ENCODE measurements at places on chromosomes 1 and 21. TPM values are rescaled to one million over a fixed set of nuclear protein-coding genes. Genes with fewer than 3 reads are reported as not detected.

The FCRL2 gene
- total RNA-seq, result not detected

The MYOG gene
- not detected for total RNA-seq

The CYP4A11 gene
- total RNA-seq, result 501 TPM

The RGS8 gene
- total RNA-seq, result not detected

The PRR9 gene
- not detected for total RNA-seq

The PDPN gene
- 0.33 TPM for total RNA-seq

The MTARC2 gene
- total RNA-seq, result 129 TPM

The HFM1 gene
- total RNA-seq, result 0.35 TPM

The MNDA gene
- 0.53 TPM for total RNA-seq

The TCHH gene
- 0.08 TPM for total RNA-seq

GRCh38 chr21:43739621-43740435, 20.9 kb downstream of the PDXK start:
- DNase-seq, result no peak

DNA sequence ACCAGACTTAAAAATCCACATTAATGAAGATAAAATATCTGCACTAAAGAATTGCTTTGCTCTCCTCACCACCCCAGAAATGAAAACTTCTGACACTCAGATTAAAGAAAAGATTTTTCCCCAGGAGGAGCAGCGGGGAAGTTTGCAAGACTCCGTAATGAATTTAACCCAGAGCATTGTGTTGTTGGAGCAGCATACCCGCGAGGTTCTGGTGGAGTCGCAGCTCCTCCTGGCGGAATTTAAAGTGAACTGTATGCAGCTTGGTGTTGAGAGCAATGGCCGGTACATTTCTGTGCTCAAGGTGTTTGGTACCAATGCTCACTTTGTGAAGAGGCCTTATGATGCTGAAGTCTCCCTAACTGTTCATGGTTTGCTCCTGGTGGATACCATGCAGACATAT, 46.4 kb downstream of the VPS13D start:
- no peak for DNase-seq

DNA sequence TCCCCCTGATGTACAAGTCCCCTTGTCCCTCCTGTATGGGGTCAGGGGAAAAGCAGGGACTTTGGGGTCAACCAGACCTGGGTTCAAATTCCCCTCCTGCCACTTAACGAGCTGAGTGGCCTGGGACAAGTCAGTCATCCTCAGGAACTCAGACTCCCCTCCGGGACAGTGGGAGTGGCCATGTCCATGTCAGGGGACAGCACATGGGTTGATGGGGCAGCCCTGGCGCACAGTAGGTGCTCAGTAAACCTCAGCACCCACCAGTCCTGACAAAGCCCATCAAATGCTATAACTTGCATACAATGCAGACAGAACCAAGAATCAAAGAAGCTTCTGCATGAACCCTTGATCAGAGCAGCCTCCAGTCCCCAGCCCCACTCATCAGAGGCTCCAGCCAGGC, 30.0 kb downstream of the MATN1 start:
- DNase-seq, result no peak

DNA sequence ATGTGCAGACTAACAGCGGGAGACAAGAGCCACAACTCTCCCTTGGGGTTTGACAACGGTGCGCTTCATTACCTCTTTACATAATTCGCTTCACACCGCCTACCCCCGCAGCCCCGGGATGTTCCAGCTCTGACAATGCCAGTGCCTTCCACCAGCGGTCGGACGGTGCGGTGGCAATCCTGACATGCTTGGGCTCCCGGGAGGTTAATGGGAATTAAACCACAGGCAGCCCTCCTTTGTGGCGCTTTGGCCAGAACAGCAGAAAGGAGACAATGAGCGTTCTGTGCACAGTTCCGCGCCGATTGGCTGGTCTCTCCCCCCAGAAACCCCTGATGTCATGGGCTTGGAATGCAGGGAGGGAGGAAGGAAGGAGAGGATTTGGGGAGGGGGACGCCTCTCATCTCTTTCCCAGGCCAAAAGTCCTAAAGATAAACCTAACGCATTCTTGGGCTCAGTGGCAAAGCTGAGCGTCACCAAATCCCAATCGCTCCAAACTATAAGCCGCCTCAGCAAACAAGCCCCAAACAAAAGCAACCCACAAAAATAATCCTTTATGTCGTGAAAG, 1.3 kb downstream of the CNN3 start:
- DNase-seq, result peak; percentile 62

GRCh38 chr21:38303300-38303699, 46.5 kb downstream of the KCNJ15 start:
- no peak for DNase-seq

DNA sequence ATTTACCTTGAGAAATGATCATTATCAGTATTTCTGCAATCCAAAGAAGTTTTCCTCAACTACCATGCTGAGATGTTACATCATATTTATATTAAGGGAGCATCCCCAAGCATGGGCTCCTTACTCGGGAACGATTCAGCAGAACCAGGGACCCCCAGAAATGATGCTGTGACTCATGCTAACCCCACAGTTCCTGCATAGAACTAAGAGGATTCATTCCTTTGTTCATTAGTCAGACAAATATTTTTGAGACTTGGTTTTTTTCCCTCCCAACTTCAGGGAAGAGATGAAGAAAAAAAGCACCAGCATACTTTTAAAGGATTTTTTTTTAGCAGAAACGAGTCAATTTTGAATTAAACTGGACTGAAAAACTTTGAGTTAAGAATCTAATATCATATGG, 49.2 kb upstream of the COL24A1 start:
- no peak for DNase-seq

GRCh38 chr1:9321480-9321849, 28.8 kb downstream of the SPSB1 start:
- no peak for DNase-seq

DNA sequence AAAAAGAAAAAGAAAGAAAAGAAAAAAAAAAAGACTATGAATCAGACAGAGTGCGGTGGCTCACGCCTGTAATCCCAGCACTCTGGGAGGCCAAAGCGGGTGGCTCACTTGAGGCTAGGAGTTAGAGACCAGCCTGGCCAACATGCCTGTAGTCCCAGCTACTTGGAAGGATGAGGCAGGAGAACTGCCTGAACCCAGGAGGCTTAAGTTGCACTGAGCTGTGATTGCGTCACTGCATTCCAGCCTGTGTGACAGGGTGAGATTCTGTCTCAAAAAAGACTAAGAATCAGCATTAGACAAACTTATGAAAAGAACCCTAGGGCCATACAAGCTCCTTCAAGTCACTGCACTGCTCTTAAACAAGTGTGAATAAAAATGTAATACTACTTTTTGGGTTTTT, 16.9 kb downstream of the PSMB4 start:
- no peak for DNase-seq

- DNase-seq, result no peak
These were observed 87.5 kb downstream of the COP1 start for GRCh38 chr1:176119549-176119948.

DNA sequence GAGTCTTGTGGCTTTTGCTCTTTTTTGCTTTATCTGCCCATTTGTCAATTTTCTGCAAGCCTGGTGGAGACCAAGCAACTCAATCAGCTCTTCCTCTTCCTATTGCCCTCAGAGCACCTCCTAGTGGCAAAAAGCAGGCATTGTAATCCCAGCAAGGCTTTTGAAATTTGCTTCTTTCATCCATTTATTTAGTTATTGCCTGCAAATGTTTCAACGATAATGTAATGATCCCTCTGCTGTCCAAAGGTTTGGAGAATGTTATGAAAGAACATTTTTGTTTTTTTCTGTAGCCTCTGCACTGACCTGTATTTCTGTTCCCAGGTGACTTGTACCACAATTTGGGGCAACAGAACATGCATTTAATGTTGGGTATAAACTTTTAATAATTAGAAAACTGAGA, 127.8 kb downstream of the GABPA start:
- no peak for DNase-seq

GRCh38 chr21:34126691-34127090, 53.3 kb downstream of the MRPS6 start:
- DNase-seq, result no peak

DNA sequence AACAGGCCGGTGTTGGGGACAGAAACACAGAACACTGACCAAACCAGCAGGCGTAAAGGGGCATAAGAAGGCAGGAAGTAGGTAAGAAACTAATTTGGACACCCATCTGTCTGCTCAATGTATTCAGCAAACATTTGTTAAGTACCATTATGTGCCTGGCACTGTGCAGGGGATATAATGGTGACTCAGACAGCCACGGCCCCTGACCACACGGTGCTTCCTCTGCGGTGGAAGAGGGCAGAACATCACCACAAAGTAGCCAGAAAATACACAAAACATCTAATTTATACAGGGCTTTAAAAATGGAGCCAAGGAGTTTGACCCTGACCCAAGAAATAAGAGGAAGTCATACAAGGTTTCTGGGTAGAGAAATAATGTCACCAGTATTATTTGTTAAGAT, 12.9 kb downstream of the DNAJC11 start:
- DNase-seq, result no peak

DNA sequence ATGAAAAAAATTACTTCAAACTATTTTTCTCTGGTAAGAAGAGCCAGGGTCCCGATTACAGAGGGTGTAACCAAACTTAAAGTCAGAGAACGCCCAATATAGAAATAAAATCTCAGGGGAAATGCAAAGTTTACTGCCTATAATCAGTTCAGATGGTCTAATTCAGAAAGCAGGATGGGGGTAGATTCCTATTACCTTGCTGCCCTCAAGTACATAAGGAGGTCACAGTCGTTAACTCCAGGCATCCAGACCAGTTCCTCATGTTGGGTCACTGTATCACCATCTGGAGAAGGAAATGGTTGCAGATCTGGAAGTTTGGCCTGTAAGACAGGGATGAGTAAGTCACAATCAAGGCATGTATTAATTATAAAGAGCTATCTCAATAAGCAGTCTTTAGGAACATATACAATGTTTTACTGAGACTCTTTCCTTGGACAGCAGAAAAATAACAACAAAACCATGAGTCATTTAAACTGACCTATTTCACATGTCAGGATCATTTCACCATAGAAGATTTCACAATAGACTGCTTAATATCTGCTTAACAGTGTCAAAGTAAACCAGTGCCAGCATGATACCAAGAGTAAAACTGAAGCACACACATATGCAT, 179.4 kb downstream of the SLC45A1 start:
- no peak for DNase-seq

DNA sequence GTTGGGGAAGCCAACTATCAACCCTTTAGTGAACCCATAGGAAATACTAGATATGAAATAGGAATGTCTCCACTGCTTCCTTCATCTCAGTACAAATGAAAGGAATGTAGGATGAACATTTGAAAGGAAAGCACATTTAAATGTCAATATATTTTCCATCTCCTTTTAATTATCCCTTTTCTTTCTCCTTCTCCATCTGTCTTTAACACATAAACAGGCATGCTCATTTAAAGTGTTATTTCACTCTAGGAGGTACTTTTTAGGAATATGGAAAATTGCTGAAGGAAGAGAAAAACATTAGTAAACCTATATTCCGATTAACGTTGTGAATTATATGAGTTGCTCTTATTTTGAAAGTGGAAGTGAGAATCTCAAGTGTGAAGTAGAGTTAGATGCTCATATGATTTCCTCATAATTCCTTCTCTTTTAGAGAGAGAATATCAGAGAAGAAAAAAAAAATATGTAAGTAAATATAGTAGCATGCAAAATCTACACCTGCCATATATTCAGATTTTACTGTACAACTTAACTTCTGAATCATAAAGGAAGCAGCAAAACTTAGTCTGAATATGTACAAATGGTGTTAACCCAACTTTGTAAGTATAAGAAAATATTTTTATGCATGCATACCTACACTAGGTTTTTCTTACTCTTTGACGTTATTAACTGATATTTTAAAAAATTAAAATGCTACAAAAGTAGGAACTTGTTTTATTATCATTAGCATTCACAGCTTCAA, 406.9 kb upstream of the B3GALT2 start:
- no peak for DNase-seq

DNA sequence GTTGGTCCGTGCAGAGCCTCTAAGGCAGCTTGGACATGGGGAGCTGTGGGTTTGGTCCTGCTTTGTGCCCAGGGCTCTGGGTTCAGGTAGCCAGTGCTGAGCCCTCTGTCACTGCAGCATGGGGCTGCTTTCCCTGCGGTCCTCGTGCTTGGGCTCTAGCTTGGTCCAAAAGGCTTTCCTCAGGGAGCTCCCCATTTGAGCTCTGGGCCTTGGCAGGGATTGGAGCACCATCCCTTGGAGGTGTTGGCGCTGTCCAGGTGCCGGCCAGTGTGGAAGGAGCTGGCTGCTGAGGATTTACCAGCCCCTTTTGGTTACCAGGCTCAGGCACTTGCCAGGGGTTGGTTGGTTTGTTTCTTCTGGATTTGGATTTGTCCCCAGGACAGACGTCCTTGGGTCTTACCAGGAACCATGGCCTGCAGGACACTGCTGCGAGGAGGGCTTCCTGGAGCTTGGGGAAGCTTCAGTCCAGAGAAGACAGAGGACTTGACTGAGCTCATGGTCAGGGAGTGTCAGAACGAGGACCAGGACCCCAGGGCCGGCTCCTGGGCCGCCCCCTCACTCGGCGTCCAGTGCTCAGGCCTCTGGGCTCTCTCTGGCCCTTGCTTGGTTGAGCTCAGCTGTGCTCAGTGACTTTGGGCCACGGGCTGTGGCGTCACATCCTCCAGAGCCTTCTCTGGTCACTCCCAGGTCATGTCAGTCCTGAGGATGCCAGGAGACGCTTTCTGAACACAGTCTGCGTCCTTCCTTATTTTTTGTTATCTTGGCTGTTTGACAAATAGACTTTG, 224.7 kb downstream of the CAMTA1 start:
- no peak for DNase-seq

DNA sequence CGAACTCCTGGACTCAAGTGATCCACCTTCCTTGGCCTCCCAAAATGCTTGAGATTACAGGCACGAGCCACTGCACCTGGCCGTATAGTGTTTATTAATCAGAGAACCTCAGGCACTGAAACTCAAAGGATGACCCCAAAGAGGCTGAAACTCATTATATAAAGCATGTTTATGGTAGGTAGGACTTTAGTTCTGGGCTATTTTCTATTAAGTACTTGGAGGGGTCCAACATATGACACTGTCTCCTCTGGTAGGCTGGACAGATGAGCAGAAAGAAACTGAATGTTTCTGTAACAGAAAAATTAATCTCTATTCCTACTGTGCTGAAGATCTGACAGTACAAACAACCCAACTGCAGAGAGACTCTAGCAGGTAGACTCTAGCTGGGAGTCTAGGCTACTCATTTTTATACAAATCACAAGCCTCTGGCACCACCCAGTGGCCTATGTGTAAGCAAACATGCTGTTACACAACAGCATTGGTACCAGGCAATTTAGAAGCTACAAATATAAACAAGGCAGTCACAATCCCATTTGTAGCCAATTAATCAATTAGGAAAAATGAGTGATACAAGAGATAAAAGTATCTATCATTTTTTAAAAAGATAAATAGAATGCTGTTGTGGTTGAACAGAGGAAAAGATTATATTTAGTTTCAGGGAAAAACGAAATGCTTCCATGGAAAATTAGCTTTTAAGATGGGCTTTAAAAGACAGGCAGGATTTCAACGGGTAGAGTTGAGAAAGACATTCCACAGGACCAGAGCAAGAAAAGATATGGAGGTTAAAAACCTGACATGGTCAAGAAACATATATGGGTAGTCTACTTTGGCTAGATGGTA, 10.4 kb downstream of the DCAF8 start:
- peak; percentile 71 for DNase-seq

- no peak for DNase-seq
These were observed 20.2 kb downstream of the PANK4 start for GRCh38 chr1:2506007-2506860.
